ENCODE measurements at places on chromosomes 2 and 18. TPM values are rescaled to one million over a fixed set of nuclear protein-coding genes. Genes with fewer than 3 reads are reported as not detected.

Gene ARHGAP25
- 10.8 TPM for total RNA-seq

Gene GALR1
- total RNA-seq = 0.28 TPM

Gene MBP
- 42.2 TPM for total RNA-seq

Gene CD8B2
- not detected for total RNA-seq

Gene LHCGR
- total RNA-seq = not detected

Gene ELOA2
- total RNA-seq = not detected

Gene MEIS1
- total RNA-seq = 29.4 TPM

Gene FKBP7
- total RNA-seq = 21.8 TPM

Gene GPR55
- total RNA-seq = not detected

Gene CFAP65
- not detected for total RNA-seq

Gene UBXN2A
- 6.1 TPM for total RNA-seq

Gene AOX1
- 56.1 TPM for total RNA-seq

Gene LYPD1
- total RNA-seq = 0.28 TPM

Gene CRYBA2
- not detected for total RNA-seq

Gene CCDC102B
- 10.6 TPM for total RNA-seq

Gene PROKR1
- total RNA-seq = not detected

DNA sequence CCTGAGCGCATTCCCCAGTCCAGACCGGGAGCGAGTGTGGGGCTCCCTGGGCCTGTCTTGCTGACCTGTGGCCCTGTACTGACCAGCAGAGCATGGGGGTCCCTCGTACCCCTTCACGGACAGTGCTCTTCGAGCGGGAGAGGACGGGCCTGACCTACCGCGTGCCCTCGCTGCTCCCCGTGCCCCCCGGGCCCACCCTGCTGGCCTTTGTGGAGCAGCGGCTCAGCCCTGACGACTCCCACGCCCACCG lies 5.3 kb downstream of the NEU4 start:
- H3K36me3 ChIP-seq = no peaks in the 10 kb centered on the region
- no peak for DNase-seq
- H3K4me1 ChIP-seq = peaks cover 18% of the 10 kb centered on the region
- H3K27me3 ChIP-seq = no peaks in the 10 kb centered on the region

DNA sequence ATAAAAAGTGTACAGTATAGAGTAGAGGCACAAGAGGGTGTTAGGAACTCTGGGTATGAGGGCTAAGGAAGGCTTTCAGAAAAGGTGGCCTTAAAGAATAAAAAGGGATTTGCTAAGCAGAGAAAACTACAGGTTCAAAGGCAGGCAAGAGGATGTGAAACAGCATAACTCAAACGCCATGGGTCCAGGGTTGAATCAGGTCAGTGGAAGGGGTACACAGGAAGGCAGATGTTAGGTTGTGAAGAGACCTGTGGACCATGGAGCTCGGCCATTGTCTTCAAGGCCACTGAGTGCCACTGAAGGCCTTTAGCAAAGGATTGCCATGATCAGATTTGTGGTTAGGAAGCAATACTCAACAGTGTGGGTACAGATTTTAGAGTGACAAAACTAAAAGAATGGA lies 108.2 kb upstream of the FAM98A start:
- H3K27ac ChIP-seq = no peak overlapping the region
- H3K4me3 ChIP-seq = no peak overlapping the region
- no peaks in the 10 kb centered on the region for H3K4me1 ChIP-seq
- no peaks in the 10 kb centered on the region for H3K36me3 ChIP-seq

GRCh38 chr2:144114760-144115159 lies 405.2 kb downstream of the ZEB2 start:
- H3K27me3 ChIP-seq = no peaks in the 10 kb centered on the region
- no peaks in the 10 kb centered on the region for H3K4me1 ChIP-seq
- H3K4me3 ChIP-seq = no peak overlapping the region

DNA sequence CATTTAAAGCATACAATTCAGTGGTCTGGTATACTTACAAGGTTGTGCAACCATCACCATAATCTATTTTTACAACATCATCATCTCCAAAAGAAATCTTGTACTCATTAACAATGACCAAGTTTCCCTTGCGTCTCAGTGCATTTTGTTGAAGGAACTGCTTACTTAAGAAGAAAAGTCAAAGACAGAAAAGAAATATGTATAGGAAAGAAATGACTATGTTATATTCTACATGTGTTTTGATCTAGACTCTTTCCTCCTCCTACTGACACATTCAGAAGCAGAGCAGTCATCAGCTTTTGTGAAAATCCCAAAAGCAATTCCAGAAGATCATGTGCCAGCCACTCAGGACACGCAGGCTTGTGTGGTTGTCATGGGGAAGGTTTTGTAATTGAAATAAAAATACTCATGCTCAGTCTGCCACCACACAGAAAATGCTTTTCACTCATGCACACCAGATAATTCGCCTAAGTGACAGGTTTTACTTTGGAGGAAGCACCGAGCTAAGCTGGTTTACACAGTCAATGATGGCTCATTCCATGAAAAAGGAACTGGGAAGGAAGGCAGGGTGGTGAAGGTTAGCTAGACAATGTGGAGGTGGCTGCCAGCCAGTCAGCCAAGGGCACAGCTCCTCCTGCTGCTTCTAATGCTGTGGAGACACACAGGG lies 158.5 kb upstream of the REV1 start:
- H3K4me1 ChIP-seq = no peaks in the 10 kb centered on the region
- peak overlapping the region; percentile 9 for H3K27ac ChIP-seq
- DNase-seq = peak; percentile 19
- H3K27me3 ChIP-seq = no peaks in the 10 kb centered on the region
- H3K36me3 ChIP-seq = no peaks in the 10 kb centered on the region

GRCh38 chr2:203690117-203690431 lies 16.4 kb upstream of the CD28 start:
- no peak overlapping the region for H3K4me3 ChIP-seq
- DNase-seq = no peak
- no peak overlapping the region for H3K27ac ChIP-seq
- H3K27me3 ChIP-seq = no peaks in the 10 kb centered on the region
- peaks cover 57% of the 10 kb centered on the region for H3K4me1 ChIP-seq

- H3K27ac ChIP-seq = peak overlapping the region; percentile 48
- no peaks in the 10 kb centered on the region for H3K36me3 ChIP-seq
- peaks cover 59% of the 10 kb centered on the region for H3K4me1 ChIP-seq
- no peak for DNase-seq
Observed at GRCh38 chr18:75201282-75202270, 7.4 kb downstream of the PTGR3 start.

DNA sequence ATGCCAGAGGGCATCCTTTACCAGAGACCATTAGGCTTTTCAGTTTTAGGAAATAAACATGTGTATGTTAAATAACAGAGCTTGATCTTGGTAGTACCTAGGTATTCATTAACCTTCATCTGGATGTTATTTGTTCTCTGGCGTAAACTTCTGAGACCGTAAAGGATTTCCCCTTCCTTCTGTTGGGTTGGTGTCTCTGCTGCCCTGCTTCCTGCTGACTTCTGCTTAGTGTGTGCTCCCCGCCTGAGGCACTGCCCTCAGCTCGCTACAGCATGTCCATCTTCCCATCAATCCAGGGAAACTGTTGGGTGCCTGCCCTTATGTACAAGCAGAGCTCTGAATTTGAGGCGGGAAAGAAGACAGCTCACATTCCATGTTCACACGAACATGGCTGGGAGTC lies 177.9 kb downstream of the TPGS2 start:
- H3K27ac ChIP-seq = no peak overlapping the region
- H3K4me1 ChIP-seq = peaks cover 5% of the 10 kb centered on the region
- H3K4me3 ChIP-seq = no peak overlapping the region
- H3K27me3 ChIP-seq = no peaks in the 10 kb centered on the region
- no peaks in the 10 kb centered on the region for H3K36me3 ChIP-seq

- H3K4me3 ChIP-seq = no peak overlapping the region
- no peak for DNase-seq
- H3K36me3 ChIP-seq = no peaks in the 10 kb centered on the region
- H3K4me1 ChIP-seq = peaks cover 30% of the 10 kb centered on the region
Observed at GRCh38 chr2:71743995-71744675, 290.8 kb downstream of the DYSF start.

GRCh38 chr18:13576598-13576997 lies 149.8 kb downstream of the FAM210A start:
- peaks cover 24% of the 10 kb centered on the region for H3K4me1 ChIP-seq
- no peak overlapping the region for H3K27ac ChIP-seq
- H3K27me3 ChIP-seq = no peaks in the 10 kb centered on the region
- DNase-seq = no peak

DNA sequence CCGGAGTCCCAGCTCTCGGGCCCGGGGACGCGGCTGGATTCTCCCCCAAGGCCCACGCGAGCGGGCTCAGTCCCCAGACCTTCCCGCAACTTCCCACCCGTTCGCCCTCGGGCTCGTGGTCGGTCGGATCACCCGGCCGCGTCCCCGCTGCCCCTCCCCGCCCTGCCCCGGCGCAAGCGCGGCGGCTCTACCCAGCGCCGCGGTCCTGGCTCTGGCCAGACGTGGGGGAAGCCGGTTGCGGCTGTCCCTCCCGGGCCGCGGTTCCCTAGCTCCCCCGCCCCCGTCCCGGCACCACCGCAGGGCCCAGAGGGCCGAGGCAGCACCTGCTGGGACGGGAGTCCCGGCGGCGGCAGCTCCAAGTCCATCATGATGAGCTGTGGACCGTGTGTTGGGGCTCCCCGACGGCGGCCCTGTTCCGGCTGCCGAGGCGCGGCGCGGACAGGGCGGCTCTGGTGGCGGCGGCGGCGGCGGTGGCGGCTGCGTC lies 276 bp downstream of the NFE2L2 start:
- no peaks in the 10 kb centered on the region for H3K27me3 ChIP-seq
- H3K4me1 ChIP-seq = peaks cover 30% of the 10 kb centered on the region
- peak overlapping the region; percentile 100 for H3K27ac ChIP-seq
- H3K4me3 ChIP-seq = peak overlapping the region; percentile 98
- no peaks in the 10 kb centered on the region for H3K36me3 ChIP-seq

DNA sequence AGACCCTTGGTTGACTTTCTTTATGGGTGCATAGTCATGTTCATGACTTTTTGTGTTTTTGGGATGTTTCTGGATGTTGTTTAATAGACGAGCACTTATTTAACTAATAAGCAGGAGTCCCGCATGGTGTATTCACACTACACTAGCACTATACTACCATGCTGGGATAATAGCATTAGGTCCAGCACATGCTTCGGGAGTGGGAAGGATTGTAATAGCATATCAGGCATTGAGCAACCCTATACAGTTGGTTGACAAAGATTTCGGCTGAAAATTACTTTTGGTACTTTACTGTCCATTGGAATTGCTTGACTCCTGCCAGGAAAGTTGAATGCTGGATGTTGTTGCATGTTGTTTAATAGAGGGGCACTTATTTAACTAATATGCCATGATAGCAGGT lies 2.8 kb downstream of the SH3RF3 start:
- peaks cover 70% of the 10 kb centered on the region for H3K4me1 ChIP-seq
- peak overlapping the region; percentile 92 for H3K4me3 ChIP-seq
- H3K27me3 ChIP-seq = no peaks in the 10 kb centered on the region
- DNase-seq = no peak

GRCh38 chr2:63048367-63049171 lies 2.1 kb upstream of the OTX1 start:
- H3K27ac ChIP-seq = no peak overlapping the region
- peaks cover 34% of the 10 kb centered on the region for H3K27me3 ChIP-seq
- no peak for DNase-seq
- H3K4me1 ChIP-seq = peaks cover 34% of the 10 kb centered on the region

DNA sequence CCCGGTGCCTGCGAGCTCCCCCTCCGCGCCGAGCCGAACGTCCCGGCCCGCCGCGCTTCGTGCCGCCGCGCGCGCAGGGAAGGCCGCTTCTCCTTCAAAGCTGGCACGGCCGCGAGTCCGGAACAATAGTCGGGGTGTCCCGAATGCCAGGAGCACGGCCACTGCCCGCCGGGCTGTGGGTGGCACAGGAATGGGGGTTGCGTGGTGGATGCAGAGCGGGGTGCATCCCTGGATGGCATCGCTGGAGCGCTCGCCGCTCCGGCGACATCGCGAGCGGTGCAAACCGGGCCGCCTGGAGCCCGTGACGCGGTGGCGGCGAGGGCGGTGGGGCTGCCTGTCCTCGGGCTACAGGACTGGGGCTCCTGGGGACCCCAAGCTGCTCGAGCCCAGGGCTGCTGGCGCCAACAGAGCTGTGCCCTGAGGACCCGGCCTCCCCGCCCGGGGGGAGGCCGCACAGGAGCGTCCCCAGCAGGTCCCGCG lies 1.1 kb upstream of the SATB2 start:
- H3K27me3 ChIP-seq = peaks cover 30% of the 10 kb centered on the region
- H3K36me3 ChIP-seq = no peaks in the 10 kb centered on the region
- no peak for DNase-seq
- peak overlapping the region; percentile 85 for H3K4me3 ChIP-seq
- peaks cover 23% of the 10 kb centered on the region for H3K4me1 ChIP-seq

- DNase-seq = no peak
- no peaks in the 10 kb centered on the region for H3K27me3 ChIP-seq
- H3K4me3 ChIP-seq = no peak overlapping the region
- H3K27ac ChIP-seq = no peak overlapping the region
- H3K4me1 ChIP-seq = no peaks in the 10 kb centered on the region
- H3K36me3 ChIP-seq = no peaks in the 10 kb centered on the region
Observed at GRCh38 chr2:186927867-186928191, 78.9 kb upstream of the ZSWIM2 start.

GRCh38 chr2:65228263-65228750 lies 676 bp downstream of the ACTR2 start:
- H3K36me3 ChIP-seq = no peaks in the 10 kb centered on the region
- peak overlapping the region; percentile 94 for H3K27ac ChIP-seq
- no peaks in the 10 kb centered on the region for H3K27me3 ChIP-seq
- peak overlapping the region; percentile 100 for H3K4me3 ChIP-seq
- H3K4me1 ChIP-seq = peaks cover 54% of the 10 kb centered on the region

- H3K27ac ChIP-seq = no peak overlapping the region
- H3K4me1 ChIP-seq = no peaks in the 10 kb centered on the region
- no peak for DNase-seq
- peak overlapping the region; percentile 47 for H3K4me3 ChIP-seq
Observed at GRCh38 chr2:1550658-1551316, 137.5 kb downstream of the TPO start.

DNA sequence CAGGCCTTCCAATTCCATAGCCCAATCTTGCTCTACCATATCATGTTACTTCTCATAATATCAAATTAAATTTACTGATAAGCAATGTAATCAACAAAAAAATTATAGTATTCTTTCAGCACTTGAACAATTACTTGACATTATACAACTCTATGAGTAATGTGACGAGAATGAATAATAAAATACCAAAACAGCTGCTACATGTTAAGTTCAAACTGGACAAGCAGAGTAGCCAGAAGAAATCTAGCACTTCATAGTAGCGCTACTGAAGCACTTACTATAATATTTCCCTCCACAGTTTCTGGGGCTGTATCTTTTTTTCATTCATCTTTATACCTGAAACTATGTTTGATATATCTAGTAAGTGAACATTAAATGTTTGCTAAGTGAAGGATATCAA lies 14.9 kb downstream of the PPP3R1 start:
- no peak overlapping the region for H3K27ac ChIP-seq
- no peaks in the 10 kb centered on the region for H3K36me3 ChIP-seq
- H3K4me3 ChIP-seq = no peak overlapping the region
- no peaks in the 10 kb centered on the region for H3K27me3 ChIP-seq
- H3K4me1 ChIP-seq = peaks cover 32% of the 10 kb centered on the region

Data from thoracic aorta (tissue), 2 donors.